Endothelial cell of coronary artery (primary cell): ENCODE measurements at places on chromosomes 16 and 17. TPM values are rescaled to one million over a fixed set of nuclear protein-coding genes. Genes with fewer than 3 reads are reported as not detected.

TPPP3 gene
- total RNA-seq, result 0.18 and 0.28 TPM in 2 replicates

TAT gene
- total RNA-seq, result not detected in 2 replicates

TEX14 gene
- total RNA-seq, result under 0.01 and 0.19 TPM in 2 replicates

ACSM2B gene
- total RNA-seq, result under 0.01 TPM in 1 of 2 replicates, not detected in the other

PPP1R27 gene
- not detected in 2 replicates for total RNA-seq

KRTAP4-5 gene
- total RNA-seq, result not detected in 2 replicates

KRTAP2-1 gene
- not detected in 2 replicates for total RNA-seq

STAT3 gene
- 76.6 and 104 TPM in 2 replicates for total RNA-seq

SPATA22 gene
- total RNA-seq, result 0.09 TPM in 1 of 2 replicates, not detected in the other

PRSS8 gene
- not detected in 2 replicates for total RNA-seq

ABCA8 gene
- total RNA-seq, result 5.8 and 15.6 TPM in 2 replicates

TMC7 gene
- 3.7 and 4.0 TPM in 2 replicates for total RNA-seq

DHRS7C gene
- total RNA-seq, result not detected in 2 replicates

DNAAF8 gene
- total RNA-seq, result 0.45 and 0.56 TPM in 2 replicates

SOX8 gene
- total RNA-seq, result 0.28 and 0.45 TPM in 2 replicates

SKAP1 gene
- not detected in 2 replicates for total RNA-seq

SLC12A3 gene
- not detected in 2 replicates for total RNA-seq

NARF gene
- total RNA-seq, result 55.1 and 69.7 TPM in 2 replicates

SULT1A2 gene
- 0.19 TPM in 1 of 2 replicates, not detected in the other for total RNA-seq

KRT25 gene
- total RNA-seq, result not detected in 2 replicates

TNFRSF17 gene
- total RNA-seq, result not detected in 2 replicates

P2RX5 gene
- total RNA-seq, result 0.18 and 2.3 TPM in 2 replicates

SMTNL2 gene
- total RNA-seq, result under 0.01 TPM in 1 of 2 replicates, not detected in the other

PNMT gene
- not detected in 2 replicates for total RNA-seq

RAPGEFL1 gene
- 0.99 and 1.3 TPM in 2 replicates for total RNA-seq

GLIS2 gene
- 0.99 and 1.8 TPM in 2 replicates for total RNA-seq

HAP1 gene
- 0.28 and 0.36 TPM in 2 replicates for total RNA-seq

IKZF3 gene
- total RNA-seq, result not detected in 2 replicates

PABPN1L gene
- not detected in 2 replicates for total RNA-seq

WFDC1 gene
- total RNA-seq, result not detected in 2 replicates

ZFPM1 gene
- 1.7 and 2.8 TPM in 2 replicates for total RNA-seq

RGS11 gene
- 1.6 and 1.9 TPM in 2 replicates for total RNA-seq

OR3A2 gene
- 0.47 TPM in 1 of 2 replicates, not detected in the other for total RNA-seq

DHX58 gene
- 4.0 and 6.8 TPM in 2 replicates for total RNA-seq

C1QTNF1 gene
- total RNA-seq, result 2.6 and 11.9 TPM in 2 replicates

TPSG1 gene
- total RNA-seq, result not detected in 2 replicates

PPY gene
- not detected in 2 replicates for total RNA-seq

ATAD5 gene
- 1.9 and 2.8 TPM in 2 replicates for total RNA-seq

TMUB2 gene
- 22.6 and 26.0 TPM in 2 replicates for total RNA-seq

KIF2B gene
- not detected in 2 replicates for total RNA-seq

ORC6 gene
- 7.9 and 11.2 TPM in 2 replicates for total RNA-seq

MNT gene
- 2.8 and 6.2 TPM in 2 replicates for total RNA-seq

KCNJ18 gene
- not detected in 2 replicates for total RNA-seq

PLA2G10 gene
- not detected in 2 replicates for total RNA-seq

SLFN14 gene
- total RNA-seq, result not detected in 2 replicates

HOXB1 gene
- not detected in 2 replicates for total RNA-seq

LHX1 gene
- not detected in 2 replicates for total RNA-seq

SLC5A10 gene
- total RNA-seq, result not detected in 2 replicates

CSF3 gene
- total RNA-seq, result 0.47 and 1.5 TPM in 2 replicates

SRSF2 gene
- total RNA-seq, result 185 and 239 TPM in 2 replicates

CACNG4 gene
- total RNA-seq, result not detected in 2 replicates

CYB561 gene
- total RNA-seq, result 15.7 and 25.3 TPM in 2 replicates

WNT3 gene
- 1.4 and 1.6 TPM in 2 replicates for total RNA-seq

CDRT15L2 gene
- not detected in 2 replicates for total RNA-seq
